NCI-H524 treated with DMSO at 0.1 percent for 48 hours (cell line): ENCODE measurements at places on chromosomes 5 and 9.

- DNase-seq = no peak
Measured at GRCh38 chr5:38554403-38554802, 2.0 kb downstream of the LIFR start.

DNA sequence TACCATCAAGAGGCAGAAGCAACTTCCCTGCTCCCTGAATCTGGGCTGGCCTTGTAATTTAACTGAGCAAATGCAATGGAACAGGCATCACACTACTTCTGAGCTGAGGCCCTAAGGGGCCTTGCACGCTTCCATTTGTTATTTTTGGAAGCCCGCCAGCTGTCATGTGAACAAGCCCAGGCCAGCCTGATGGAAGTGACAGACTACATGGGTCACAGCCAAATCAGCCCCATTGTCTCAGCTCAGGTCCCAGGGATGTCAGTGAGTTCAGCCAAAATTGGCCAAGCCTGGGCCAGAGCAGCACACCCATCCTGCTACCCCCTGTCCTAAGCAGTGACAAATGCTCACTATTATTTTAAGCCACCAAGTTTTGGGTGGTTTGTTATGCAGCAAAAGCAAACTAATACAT lies 72.8 kb downstream of the PRRT1B start:
- no peak for DNase-seq

DNA sequence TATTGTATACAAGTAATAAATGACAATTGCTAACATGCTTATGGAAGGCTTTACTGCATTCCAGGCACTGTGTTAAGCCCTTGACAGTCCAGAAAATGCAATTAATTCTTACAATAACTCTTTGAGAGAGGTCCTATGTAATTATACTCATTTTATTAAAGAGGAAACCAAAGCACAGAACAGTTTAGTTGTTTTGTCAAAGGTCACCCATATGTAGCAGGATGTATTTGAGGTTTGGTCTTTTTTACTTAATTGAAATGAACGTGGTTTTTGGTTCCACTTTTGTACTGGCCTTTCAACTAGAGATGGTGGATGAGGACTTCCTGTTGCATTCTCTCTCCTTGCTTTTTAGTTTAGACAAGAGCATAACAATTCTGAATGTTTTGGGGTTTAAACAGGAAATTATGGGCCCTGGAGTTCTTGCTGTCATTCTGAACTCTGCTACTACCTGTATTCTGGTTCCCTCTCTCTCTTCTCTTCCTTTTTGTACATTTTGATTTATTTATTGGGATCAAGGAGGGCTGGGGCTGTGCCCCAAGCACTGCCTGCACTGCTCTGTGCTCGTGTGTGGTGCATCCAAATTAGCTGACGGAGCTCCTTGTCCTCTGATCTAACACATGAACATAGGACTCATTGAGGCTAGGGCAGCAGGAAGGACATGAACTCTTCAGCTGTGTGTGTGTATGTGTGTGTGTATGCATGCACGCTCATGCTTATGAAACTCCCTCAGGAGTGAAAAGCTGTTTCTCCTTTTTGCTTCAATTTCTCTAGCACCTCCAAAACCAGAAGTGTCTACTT lies 47.4 kb downstream of the SLC28A3 start:
- no peak for DNase-seq

GRCh38 chr9:9202276-9202675 lies 1402.7 kb upstream of the DMAC1 start:
- no peak for DNase-seq

GRCh38 chr9:77131399-77131798 lies 45.9 kb upstream of the VPS13A start:
- DNase-seq = no peak
